ENCODE measurements at places on chromosomes 12 and 14.

DNA sequence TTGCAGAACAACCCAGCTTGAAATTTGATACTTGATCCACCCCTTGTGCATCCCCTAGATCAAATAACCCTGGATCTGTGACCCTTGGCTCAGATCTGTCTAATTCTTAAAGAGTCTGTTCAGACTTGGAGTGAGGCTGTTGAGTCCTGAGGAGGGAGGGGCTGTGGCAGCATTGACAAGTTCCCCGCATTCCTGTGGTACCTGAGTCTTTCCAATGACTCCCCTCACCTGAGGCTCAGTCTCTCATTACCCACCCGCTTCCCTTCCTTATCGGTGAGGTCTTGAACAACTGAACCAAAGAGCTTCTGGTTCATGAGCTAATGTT, 16.1 kb upstream of the HDAC7 start:
- DNase-seq, result no peak

GRCh38 chr12:24928131-24928530, 20.8 kb downstream of the BCAT1 start:
- no peak for DNase-seq

DNA sequence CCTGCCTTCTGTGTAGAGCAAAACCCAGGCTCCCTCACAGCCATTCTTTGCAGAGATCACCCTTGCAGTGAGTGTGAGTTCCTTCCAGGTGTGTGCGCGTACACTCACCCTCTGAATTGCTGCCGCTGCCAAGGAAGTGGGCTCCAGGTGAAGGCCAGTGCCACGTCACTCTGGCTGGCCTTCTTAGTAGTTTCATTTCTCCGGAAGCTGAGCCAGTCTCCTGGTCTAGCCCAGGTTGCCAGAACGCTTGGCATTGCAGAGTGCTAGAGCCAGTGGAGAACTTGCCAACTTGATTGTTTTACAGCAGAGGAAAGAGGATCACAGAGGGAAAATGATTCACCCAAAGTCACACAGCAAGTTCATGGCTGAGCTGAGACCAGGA, 11.0 kb downstream of the CBLN3 start:
- DNase-seq, result no peak

DNA sequence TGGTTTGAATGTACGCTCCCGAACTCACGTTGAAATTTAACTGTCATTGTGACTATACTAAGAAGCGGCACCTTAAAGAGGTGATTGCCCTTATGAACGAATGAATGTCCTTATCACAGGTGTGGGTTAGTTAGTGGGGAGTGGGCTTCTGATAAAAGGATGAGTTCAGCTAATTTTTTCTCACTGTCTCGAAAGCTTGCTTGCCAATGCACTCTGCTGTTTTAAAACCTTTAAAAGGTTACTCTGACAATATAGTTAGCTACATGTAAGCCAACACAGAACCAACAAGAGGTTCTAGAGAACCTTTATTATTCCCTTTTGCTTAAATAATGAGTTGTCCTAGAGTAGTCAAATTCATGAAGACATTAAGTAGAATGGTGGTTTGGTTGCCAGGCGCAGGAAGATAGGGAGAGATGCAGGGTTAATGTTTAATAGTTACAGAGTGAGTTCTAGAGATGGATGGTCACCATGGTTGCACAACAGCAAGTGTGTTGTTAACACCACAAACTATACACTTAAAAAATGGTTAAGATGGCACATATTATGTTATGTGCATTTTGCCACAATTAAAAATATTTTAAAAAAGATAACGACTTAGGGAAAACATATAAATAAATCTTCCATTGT, 26.3 kb downstream of the RTN1 start:
- no peak for DNase-seq

- DNase-seq, result no peak
Observed at GRCh38 chr14:104868060-104868740, 3.1 kb downstream of the CEP170B start.
